ENCODE measurements at places on chromosomes 7 and 10. TPM values are rescaled to one million over a fixed set of nuclear protein-coding genes. Genes with fewer than 3 reads are reported as not detected.

Gene C10orf90
- not detected for total RNA-seq

Gene ITGA8
- 23.4 TPM for total RNA-seq

Gene COL13A1
- 9.2 TPM for total RNA-seq

Gene RASA4
- 47.1 TPM for total RNA-seq

Gene GIMAP7
- 49.4 TPM for total RNA-seq

Gene FANK1
- 11.5 TPM for total RNA-seq

Gene POLR2J2
- 14.8 TPM for total RNA-seq

Gene KAZALD1
- 9.9 TPM for total RNA-seq

Gene DPYSL4
- total RNA-seq: 2.1 TPM

Gene RPEL1
- 0.30 TPM for total RNA-seq

Gene NXPH1
- total RNA-seq: not detected

Gene FAM25G
- total RNA-seq: not detected

Gene ACHE
- 0.97 TPM for total RNA-seq

Gene MGAM2
- 1.4 TPM for total RNA-seq

Gene AZGP1
- total RNA-seq: 31.8 TPM

Gene PRR15
- 4.1 TPM for total RNA-seq

Gene GPR85
- 4.5 TPM for total RNA-seq

Gene INHBA
- total RNA-seq: 81.2 TPM

Gene DYNC1I1
- total RNA-seq: 1.3 TPM

Gene LIPK
- not detected for total RNA-seq

Gene BTRC
- 17.3 TPM for total RNA-seq

Gene KLLN
- total RNA-seq: 0.71 TPM

Gene PBLD
- 2.6 TPM for total RNA-seq

Gene KNDC1
- total RNA-seq: 10.3 TPM

Gene SPDYE1
- total RNA-seq: not detected

Gene DGKI
- 0.09 TPM for total RNA-seq
